HTR-8/SVneo (cell line): ENCODE measurements at places on chromosomes 2 and 18.

DNA sequence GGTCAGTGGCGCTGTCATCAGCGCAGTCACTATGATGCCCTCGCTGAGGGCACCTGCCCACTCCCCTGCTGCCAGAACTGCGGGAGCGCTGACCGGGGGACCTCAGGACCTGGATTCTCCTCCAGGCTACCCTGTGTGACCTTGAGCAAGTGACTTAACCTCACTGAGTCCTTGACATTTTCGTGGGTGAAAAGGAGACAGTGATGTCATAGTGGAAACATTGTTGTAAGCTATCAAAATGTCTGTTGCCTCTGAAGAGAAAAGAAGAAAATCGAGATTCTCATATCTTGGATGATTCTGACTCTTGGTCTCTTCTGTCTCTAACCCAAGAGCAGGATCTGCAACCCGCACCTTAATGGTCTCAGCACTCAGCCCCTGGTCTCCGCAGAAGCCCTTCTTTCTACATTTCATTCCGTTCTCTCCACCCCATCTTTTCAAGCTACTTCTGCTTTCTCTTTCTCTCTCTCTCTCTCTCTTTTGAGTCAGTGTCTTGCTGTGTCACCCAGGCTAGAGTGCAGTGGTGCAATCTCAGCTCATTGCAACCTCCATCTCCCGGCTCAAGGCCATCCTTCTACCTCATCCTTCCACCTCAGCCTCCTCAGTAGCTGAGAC lies 978 bp upstream of the TUBA4A start:
- DNase-seq: no peak

DNA sequence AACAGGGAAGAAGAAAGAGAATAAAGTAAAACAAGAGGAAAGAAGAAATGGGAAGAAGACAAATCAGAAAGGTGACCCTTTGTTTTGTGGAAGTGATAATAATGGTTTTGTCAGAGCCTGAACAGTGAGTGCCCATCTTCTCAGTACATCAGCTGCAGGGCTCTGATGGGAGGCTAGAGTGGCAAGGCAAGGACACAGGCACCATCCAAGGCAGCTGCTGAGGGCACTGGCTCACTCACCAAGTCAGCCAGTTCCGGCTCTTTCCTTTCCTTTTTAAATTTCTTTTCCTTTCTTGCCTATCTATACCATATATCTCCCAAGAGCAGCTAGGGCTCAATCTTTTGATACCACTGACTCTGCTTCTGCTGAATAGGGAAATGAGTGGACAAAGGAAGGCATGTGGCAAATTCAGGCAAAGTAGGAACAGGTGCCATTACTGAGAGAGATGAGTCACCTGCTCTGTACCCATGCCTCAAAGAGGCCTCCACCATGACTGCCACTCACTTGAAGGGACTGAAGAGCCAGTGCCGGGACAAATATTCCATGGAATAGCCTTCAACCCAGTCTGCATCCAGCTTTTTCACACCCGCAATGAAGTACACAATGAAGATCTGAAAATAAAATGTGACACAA lies 6.2 kb downstream of the GGCX start:
- DNase-seq: no peak

- peak; percentile 38 for DNase-seq
Observed at GRCh38 chr2:26530696-26531095, 52.8 kb upstream of the OTOF start.

- no peak for DNase-seq
Observed at GRCh38 chr2:26268213-26268612, 23.5 kb downstream of the HADHB start.

- DNase-seq: no peak
Observed at GRCh38 chr2:234627308-234627707, 130.4 kb upstream of the ARL4C start.

GRCh38 chr2:239893236-239893515 lies 132.0 kb downstream of the NDUFA10 start:
- no peak for DNase-seq

DNA sequence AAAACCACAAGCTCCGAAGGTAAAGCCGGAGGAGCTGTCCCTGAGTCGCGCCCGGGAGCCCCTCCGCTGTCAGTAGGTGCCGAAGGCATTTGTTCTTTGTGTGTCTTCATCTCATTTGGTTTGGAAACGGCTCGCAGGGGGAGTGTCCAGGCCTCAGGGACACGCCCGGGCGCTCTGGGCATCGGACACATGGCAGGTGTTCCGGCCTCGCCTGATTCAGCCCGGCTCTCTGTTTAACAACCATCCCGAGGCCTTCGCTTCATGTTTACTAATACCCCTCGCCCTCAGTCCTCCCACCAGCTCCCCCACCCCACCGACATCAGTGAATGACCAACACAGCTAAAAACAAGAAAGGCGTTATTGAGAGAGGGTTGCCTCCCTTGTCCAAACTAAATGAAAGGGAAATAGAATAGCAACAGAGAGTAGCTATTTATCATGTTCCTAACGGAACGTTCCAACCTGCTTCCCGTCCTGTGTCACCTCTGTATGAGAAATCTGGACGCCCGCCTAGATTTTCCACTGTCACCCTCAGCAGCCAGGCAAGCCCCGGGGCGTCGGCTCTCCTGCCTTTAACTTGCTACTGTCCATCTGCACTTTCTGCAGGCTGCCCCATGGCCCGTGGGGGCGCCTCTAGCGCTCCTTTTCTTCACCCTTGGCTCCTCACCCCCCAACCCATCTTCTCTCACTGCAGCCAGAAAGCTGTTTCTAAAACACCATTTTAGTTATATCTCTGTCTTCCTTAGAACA lies 73.9 kb downstream of the MYCN start:
- no peak for DNase-seq
